NB4 (cell line): ENCODE measurements at places on chromosomes 6 and 20.

DNA sequence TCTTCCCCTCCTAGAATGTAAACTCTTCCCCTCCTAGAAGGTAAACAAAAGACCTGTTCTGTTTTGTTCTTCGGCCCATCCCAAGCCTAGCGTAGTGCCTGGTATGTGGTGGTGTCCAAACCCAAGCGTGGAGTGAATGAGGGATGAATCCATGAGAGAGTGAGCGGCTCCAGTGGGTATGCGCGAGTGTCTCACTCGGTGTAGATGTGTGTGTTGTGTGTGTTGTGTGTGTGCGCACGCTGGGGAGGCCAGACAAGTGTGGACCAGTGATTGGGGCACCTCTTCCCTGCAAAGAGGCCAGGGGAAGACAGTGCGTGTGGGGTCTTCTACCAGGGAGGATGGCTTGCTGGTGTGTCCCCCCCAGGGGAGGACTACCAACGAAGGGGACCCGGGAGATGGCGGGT lies 392 bp upstream of the SLC2A10 start:
- no peak for DNase-seq

DNA sequence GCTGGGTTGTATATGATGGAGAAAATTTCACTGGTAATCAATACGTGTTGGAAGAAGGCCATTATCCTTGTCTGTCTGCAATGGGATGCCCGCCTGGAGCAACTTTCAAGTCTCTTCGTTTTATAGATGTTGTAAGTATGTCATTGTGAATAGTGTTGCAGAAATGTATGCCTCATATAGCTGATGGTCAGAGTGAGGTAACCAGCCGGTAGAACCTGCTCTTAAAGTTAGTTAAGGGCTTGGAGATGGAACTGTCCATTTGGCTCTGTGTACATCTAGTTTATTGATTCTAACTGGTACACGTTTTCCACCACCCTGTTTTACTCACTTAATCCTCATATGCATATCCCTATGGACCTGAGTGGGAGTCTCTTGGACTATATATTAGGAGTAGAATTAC lies 73.5 kb downstream of the RTN4IP1 start:
- no peak for DNase-seq

GRCh38 chr6:163545370-163545769 lies 130.9 kb downstream of the QKI start:
- DNase-seq, result no peak

- no peak for DNase-seq
These were observed 10.9 kb upstream of the SLC22A3 start for GRCh38 chr6:160337301-160337700.

DNA sequence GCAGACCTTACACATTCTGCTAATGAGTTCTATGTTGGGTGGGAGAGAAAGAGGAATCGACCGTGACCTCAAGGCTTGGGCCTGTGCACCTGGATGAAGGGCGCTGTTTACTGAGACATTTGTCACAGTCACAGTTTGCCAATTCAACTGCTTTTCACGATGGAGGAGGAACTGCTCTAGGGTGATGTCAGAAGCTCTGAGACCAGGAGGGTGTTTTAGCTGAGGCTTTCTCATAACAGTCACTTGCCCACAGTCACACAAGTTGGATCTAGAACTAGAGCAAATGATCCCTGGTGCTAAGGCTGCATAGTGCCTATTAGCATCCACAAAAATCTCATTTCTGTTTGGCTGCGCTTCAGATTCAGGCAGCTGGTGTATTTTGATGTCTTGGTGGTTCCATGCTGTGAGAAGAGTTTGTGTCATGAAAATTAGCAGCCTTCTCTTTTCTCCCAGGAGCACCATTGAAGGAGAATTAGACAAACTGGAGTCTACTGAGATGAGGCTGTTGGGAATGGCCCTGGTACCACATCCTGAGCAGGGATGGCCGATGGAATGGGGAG lies 83.3 kb upstream of the TGM3 start:
- DNase-seq, result no peak

- DNase-seq, result peak; percentile 88
These were observed 43.1 kb downstream of the BLTP3A start for GRCh38 chr6:34834789-34835518.

DNA sequence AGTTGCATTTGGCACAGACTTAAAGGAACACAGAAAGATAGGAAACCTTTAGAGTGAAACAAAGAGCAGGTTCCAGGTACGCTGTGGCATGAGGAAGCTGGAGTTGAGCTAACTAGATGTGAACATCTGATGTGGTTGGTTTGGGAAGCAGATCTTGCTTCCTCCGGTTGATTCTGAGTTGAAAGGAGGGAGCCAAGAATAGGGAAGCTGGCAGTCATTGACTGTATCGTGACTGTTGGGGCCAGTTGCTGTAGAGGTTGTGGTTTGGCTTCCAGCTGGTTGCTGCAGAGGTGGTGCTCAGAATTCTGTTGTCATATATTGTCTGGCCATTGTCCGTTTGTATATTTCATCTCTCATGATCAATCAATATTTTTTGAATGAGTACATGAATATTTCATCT lies 325.9 kb downstream of the PLCB1 start:
- DNase-seq, result peak; percentile 91

DNA sequence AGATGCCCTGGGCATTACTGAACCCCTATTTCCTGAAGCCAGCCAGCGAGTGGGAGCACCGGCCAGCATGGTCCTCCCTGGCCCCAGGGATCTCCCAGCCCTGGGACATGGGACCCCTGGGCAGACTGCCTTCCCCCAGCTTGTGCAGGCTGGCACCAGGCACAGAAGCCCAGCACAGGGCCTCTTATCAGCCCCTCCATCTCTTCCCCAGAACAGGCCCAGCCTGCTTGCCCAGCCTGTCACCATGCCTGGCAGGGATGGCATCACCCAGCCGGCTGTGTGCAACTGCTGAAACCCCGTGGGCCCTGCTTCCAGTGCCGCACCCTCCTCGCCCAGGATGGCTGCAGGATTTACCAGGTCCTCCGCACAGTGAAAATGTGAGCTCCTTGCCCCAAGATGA lies 6.1 kb upstream of the OSBPL2 start:
- DNase-seq, result no peak

GRCh38 chr20:52974179-52974594 lies 2.0 kb downstream of the TSHZ2 start:
- no peak for DNase-seq

DNA sequence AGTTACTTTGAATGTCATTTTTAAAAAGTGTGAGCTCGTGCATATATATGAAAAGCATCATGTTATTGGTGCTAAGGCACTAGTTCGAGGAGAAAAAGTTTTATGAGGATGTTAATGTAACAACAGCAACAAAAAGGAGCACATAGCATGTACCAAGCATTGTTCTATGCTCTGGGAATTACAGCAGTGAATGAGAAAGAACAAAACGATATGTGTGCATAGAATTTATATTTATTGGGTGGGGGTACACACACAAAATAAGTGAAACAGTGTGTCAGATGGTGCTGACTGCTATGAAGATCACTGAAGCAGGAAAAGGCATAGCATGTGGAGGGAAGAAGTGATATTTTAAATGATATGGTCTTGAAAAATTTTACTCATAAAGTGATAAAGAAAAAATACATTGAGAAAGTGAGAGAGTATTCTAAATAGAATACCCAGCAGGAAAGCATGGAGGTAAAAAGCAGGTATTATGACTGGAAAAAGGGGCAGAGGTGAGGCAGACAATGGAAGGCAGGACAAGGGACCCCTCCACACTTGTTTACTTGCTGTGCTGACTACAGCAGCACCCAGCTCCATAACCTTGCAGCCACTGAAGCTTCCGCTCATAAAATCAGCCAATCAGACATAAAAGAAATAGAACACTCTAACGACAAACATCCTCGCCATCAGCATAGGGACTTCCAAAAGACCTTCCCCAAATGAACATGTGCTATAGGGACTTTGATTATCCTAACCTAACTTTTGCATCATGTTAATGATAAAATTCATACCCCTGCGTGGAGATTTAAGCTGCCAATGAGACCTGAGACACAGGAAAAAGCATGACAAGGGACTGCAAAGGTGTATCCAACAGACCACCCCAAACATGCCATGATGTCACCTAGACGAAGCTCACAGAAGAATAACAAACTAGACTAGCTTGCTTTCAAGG lies 119.9 kb downstream of the HFE start:
- DNase-seq, result no peak

GRCh38 chr6:1399085-1399780 lies 9.9 kb downstream of the FOXF2 start:
- no peak for DNase-seq

- no peak for DNase-seq
These were observed 88.4 kb downstream of the MAFB start for GRCh38 chr20:40600441-40601219.

DNA sequence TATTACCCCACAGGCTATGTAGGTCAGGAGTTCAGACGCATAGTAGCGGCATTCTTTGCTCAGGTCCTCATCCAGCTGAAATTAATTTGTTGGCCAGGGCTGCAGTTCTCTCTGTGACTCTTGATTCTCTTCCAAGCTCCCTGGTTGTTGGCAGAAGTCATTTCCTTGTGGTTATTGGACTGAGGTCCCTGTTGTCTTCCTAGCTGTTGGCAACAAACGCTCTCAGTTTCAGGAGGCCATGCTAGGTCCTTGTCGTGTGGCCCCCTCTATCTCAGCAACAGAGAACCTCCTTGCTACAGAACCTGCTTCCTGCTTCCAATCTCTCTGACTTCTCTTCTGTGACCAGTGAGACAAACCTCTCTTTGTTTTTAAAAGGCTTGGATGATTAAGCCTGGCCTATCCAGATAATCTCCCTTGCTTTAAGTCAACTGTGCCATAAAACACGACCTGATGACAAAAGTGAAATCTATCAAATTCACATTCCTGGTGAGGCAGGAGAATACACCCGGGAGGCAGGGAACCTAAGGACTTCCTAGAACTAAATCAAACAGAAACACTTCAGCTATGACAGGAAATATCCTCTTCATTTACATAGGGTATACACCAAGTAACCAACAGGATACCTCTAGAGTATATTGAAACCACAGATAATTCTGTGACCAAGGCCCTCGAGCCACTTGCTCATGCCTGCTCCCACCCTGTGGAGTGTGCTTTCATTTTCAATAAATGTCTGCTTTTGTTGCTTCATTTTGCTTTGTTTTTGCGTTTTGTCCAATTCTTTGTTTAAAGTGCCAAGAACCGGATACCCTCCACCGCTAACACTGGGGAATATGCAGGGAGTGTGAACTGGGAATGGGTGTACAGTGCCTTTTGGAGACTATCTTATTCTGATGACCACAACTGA lies 196.0 kb downstream of the BTBD3 start:
- DNase-seq, result no peak

GRCh38 chr6:135451617-135452190 lies 45.8 kb downstream of the AHI1 start:
- peak; percentile 59 for DNase-seq

- DNase-seq, result no peak
These were observed 1.4 kb downstream of the IL22RA2 start for GRCh38 chr6:137171824-137172733.

DNA sequence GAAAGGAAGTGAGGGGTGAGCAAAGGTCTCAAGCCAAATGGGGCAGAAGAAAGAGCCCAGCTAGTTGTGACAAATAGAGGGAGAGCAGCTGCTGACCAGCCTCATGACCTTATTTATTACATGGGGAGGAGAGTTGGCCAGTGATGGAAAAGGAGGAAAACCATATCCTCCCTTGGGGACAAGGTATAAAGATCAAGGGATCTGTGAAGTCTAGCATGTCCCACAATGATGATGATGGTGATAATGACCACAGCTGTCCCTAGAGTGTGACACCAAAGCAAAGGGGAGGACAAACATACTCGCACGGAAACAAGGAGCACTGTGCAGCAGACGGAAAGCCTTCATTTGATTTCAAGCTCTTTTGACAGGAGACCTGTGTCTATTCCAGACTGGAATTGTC lies 190.4 kb upstream of the MCHR2 start:
- DNase-seq, result no peak

DNA sequence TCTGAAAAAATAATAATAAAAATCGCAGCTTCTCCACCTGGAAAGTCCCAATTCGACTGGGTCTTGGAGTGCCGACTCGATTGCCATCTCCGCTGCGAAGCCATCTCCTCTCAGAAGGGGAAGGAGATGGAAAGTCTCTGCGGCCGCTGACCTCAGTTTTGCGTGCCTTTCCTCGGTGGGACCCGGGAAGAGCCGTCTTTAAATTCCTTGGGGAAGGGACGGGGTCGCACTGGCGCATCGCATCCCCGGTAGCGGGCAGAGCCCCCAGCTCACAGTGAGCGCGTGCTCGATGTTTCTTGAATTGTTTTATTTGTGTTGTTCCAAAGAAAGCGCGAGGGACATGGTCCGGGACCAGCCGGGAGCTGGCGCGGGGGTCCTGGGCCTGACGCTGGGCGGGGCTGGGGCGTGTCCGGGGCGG lies 270 bp upstream of the TIAM2 start:
- no peak for DNase-seq

DNA sequence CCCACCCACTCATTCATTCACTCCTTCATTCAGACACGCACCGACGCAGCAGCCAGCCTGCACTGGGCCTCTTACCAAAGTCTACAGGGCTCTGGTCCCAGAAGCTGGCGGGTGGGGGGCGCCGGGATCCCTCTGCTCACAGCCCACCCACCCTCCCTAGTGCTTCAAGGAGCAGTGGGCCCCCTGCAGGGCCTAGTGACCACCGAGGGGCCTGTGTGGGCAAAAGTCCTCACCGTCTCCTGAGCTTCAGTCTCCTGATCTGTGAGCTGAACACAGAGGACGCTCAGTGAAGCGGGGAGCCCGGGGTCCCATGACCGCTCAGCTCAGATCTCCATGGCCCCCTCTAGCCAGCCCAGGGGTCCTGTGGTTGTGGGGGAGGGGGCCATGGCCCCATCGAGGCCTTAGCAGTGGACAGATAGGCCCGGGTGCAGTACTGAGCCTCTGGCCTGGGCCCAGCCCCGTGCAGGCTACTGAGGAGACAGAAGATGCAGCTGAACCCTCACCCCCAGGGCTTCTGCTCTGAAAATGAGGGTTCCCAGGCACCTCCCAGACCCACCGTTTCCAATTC lies 33.4 kb upstream of the MRGBP start:
- no peak for DNase-seq

DNA sequence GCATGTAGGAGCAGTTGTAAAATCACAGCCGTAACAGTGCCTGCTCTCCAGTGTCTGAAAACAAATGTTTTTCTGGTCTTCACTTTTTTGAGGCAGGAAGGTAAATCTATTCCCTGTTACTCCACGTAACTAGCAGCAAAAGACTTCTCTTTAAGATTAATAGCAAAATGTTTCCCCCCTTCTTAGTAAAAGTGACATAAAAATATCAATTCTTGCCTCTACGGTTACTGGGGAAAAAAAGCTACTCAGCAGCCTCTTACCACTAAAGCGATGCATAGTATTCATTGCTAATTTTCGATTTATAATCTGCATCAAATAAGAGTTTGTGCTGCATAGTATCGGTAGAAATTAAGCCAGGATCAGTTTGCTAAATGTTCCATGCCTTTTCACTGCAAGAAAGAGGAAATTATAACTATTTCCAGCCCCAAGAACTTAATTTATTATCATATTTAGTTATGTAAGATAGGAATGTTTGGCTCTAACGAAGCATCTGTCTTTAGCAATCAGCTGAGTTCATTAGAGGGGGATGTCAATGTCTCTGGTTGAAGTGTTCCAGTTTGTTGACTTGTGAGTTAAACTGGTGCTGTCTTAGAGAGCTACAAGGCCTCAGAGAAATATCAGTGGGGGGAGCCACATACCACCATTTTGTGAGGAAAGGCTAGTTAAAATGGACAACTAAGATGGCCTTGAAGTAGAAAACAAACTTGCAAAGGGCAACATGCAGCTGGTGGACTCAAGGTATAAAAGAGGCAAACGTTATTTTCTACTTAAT lies 617 bp upstream of the TSPYL1 start:
- peak; percentile 40 for DNase-seq

- no peak for DNase-seq
These were observed 292.9 kb downstream of the TRDN start for GRCh38 chr6:123343836-123344235.
